Activated B cell treated with CpG ODN at 0.5 μM for 24 hours (primary cell): ENCODE measurements at places on chromosomes 3 and 15.

DNA sequence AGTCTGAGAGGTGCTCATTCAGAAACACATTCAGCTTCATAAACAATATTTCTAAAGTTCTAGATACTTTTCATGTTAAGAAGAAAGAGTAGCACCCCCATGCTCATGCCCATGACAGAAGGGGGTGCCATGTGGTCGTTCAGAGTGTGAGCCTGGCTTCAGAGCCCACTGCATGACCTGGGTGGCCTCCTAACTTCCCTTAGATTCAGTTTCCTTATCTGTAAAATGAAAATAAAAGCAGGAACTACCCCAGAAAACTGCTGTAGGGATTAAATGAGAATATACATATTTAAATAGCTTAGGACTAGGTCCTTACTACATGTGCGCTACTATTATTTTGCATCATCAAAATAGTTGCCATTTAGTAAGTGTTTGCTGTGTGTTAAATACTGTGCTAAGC, 69.2 kb downstream of the ABHD5 start:
- H3K27ac ChIP-seq, result no peak overlapping the region
- no peaks in the 10 kb centered on the region for H3K36me3 ChIP-seq
- DNase-seq, result no peak
- H3K27me3 ChIP-seq, result peaks cover 5% of the 10 kb centered on the region
- H3K4me3 ChIP-seq, result no peak overlapping the region

GRCh38 chr3:171784937-171785336, 25.3 kb downstream of the PLD1 start:
- H3K4me1 ChIP-seq, result no peaks in the 10 kb centered on the region
- no peak overlapping the region for H3K4me3 ChIP-seq
- H3K27me3 ChIP-seq, result no peaks in the 10 kb centered on the region
- DNase-seq, result no peak

DNA sequence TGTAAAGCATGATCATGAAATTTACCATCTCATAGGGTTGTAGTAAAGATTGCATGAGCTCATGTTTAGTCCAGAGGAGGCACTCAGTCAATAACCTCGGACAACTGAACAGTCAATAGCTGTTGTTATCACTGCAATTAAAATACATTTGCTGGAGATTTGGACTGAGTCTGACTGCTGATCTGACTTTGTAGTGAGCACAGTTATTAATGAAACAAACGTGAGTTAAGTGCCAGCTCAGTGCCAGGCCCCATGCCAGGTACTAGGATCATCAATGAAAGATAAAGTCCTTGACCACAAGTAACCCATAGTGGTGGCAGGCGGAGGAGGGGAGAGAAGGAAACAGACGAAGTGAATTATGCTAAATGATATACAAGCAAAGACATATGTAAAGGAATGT, 43.7 kb upstream of the PRICKLE2 start:
- no peak overlapping the region for H3K4me3 ChIP-seq
- no peaks in the 10 kb centered on the region for H3K36me3 ChIP-seq
- DNase-seq, result no peak
- H3K27me3 ChIP-seq, result peaks cover 19% of the 10 kb centered on the region

GRCh38 chr3:134066651-134067530, 37.2 kb upstream of the SLCO2A1 start:
- no peak for DNase-seq
- H3K27me3 ChIP-seq, result no peaks in the 10 kb centered on the region
- H3K27ac ChIP-seq, result no peak overlapping the region

DNA sequence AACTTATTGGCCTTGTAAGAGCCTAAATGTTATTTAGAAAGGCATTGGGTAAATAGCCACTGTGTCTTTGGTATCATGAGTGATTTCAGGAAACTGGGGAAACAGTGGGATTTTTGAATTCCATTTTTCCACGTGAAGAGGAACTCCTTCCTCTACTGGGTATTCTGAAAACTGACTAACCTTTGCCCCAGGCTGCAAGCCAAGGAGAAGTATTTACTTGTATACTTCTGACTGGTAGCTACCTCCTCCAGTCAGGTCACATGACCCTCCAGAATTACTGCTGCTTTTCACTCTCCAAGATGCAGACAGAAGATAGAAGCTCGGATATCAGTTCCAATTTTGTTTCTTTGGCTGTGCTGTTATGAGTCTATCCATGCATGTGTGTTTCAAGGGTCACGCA, 50.9 kb upstream of the MAP3K13 start:
- H3K4me1 ChIP-seq, result no peaks in the 10 kb centered on the region
- peaks cover under 1% of the 10 kb centered on the region for H3K27me3 ChIP-seq
- no peak overlapping the region for H3K4me3 ChIP-seq
- H3K36me3 ChIP-seq, result peaks cover 16% of the 10 kb centered on the region
- H3K27ac ChIP-seq, result no peak overlapping the region

- peak; percentile 22 for DNase-seq
- no peak overlapping the region for H3K27ac ChIP-seq
- no peaks in the 10 kb centered on the region for H3K36me3 ChIP-seq
- peaks cover 17% of the 10 kb centered on the region for H3K4me1 ChIP-seq
- H3K4me3 ChIP-seq, result peak overlapping the region; percentile 78
- H3K27me3 ChIP-seq, result peaks cover 10% of the 10 kb centered on the region
Observed at GRCh38 chr3:9915254-9916141, 1.4 kb upstream of the IL17RC start.

DNA sequence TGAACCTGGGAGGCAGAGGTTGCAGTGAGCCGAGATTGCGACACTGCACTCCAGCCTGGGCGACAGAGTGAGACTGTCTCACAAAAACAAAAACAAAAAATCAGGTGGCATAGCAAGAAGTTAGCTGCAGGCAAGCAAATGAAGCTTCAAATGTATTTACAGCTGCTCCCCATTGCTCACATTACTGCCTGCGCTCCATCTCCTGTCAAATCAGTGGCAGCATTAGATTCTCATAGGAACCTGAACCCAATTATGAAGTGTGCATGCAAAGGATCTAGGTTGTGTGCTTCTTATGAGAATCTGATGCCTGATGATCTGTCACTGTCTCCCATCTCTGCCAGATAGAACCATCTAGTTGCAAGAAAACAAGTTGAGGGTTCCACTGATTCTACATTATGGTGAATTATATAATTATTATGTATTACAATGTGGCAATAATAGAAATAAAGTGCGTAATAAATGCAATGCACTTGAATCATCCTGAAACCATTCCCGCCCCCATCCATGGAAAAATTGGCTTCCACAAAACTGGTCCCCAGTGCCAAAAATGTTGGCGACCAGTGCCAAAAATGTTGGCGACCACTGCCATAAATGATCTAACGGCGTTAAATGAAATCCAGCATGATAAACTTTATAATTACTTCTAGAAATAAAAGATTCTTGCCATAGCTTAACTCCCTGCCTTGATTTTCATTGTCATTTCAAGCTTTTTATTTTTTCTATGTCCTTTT, 616.7 kb upstream of the NAALADL2 start:
- no peaks in the 10 kb centered on the region for H3K4me1 ChIP-seq
- no peak overlapping the region for H3K27ac ChIP-seq
- DNase-seq, result no peak
- no peaks in the 10 kb centered on the region for H3K36me3 ChIP-seq

DNA sequence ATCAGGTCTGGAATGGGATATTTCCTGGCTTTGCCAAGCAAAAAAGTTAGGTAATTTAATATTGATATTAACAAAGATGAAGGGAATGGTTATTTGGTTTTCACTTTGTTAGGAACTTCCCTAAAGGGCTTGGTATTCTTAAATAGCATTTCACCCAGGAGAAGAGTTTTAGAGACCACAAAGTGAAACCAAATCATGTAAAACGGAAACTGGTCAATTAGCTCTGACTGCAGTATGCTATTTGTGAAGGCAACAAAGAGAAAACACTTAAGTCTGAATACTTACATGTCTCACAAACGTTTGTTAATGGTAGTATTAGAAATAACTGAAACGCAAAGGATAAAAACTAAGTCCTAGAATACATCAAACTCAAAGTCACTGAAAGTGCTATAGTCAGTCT, 32.4 kb upstream of the SETMAR start:
- no peaks in the 10 kb centered on the region for H3K36me3 ChIP-seq
- peaks cover 26% of the 10 kb centered on the region for H3K4me1 ChIP-seq
- H3K27ac ChIP-seq, result no peak overlapping the region
- H3K27me3 ChIP-seq, result no peaks in the 10 kb centered on the region
- no peak overlapping the region for H3K4me3 ChIP-seq
- DNase-seq, result no peak

DNA sequence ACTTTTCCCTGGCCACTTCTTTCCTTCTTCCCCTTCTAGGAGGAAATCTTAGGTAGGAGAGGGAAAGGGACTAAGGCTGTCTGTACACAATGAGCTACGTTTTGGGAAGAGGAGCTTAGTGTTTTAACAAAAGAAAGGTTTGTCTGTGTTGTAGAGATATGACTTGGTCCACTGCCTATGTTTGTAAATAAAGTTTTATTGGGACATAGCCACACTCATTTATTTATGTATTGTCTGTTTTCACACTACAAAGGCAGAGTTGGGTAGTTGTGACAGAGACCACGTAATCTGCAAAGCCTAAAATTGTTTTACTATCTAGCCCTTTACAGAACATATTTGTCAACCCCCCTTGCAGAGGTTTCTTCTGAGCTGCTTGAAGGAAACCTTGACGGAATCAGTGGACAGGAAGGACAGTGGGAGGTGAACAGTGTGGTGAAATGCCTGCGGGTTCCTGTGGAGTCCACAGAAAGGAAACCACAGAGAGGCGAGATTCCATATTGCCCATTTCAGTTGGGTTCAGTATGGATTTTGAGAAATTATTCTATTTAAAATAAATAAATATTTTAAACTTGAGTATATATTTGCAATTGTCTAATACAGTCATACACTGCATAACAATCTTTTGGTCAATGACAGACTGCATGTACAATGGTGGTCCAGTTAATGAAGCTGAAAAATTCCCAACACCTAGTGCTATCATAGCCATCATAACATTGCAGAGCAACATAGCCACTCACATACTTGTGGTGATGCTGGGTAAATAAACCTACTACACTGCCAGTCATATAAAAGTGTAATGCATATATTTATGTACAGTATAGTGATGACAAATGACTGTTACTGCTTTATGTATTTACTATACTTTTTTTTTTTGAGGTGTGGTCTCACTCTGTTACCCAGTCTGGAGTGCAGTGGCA, 157.9 kb upstream of the NUDT16 start:
- peaks cover 2% of the 10 kb centered on the region for H3K27me3 ChIP-seq
- no peak overlapping the region for H3K27ac ChIP-seq
- DNase-seq, result no peak
- no peak overlapping the region for H3K4me3 ChIP-seq
- no peaks in the 10 kb centered on the region for H3K36me3 ChIP-seq
- no peaks in the 10 kb centered on the region for H3K4me1 ChIP-seq

DNA sequence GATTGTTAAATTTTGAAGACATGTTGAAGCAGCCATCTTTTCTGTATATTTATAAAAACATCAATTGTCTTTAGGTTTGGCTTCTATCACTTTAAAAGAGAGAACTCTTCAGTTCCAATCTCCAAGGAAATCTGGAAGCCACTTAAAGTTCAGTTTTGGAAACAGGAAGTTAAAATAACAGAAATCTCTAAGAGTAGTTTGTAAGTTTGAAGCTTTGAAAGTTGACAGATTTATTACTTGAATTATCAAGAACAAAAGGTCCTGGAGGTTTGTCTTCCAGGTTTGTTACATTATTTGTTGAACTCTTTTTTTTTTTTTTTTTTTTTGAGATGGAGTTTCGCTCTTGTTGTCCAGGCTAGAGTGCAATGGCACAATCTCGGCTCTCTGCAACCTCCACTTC, 30.0 kb downstream of the RNF111 start:
- peaks cover 40% of the 10 kb centered on the region for H3K36me3 ChIP-seq
- no peak for DNase-seq

GRCh38 chr15:43376017-43376705, 5.3 kb downstream of the TUBGCP4 start:
- H3K4me3 ChIP-seq, result no peak overlapping the region
- H3K27me3 ChIP-seq, result no peaks in the 10 kb centered on the region
- H3K36me3 ChIP-seq, result peaks cover 38% of the 10 kb centered on the region
- DNase-seq, result no peak
- peaks cover 22% of the 10 kb centered on the region for H3K4me1 ChIP-seq
- peak overlapping the region; percentile 41 for H3K27ac ChIP-seq

DNA sequence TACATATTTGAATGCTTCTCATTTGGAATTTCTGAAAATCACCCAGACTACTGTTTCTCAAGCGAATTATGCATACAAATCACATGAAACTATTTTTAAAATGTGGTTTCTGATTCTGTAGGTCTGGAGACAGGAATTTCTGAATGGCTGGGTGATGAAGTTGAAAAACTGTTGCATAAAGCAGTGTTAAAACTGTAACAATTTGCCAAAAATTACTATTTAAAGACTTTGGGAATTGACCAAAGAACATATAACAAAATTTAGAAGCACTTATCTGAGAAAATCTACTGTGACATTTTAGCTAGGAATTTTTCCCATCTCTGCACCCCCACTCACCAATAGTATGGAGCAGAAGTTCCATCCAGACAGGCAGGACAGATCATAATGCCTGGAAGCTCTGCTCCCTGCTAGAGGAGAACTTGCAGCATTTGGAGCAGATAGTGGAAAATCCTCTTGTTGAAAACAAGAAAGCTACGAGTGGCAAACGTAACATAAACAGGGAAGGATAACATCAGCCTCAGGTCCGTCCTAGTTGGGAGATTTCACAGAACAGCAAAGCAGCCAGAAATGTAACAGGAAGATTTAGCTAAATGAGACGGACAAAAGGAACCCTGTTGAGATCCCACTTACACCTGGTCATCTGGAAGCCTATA, 132.3 kb upstream of the MCTP2 start:
- H3K27ac ChIP-seq, result no peak overlapping the region
- no peaks in the 10 kb centered on the region for H3K36me3 ChIP-seq
- H3K4me3 ChIP-seq, result no peak overlapping the region
- no peaks in the 10 kb centered on the region for H3K4me1 ChIP-seq

DNA sequence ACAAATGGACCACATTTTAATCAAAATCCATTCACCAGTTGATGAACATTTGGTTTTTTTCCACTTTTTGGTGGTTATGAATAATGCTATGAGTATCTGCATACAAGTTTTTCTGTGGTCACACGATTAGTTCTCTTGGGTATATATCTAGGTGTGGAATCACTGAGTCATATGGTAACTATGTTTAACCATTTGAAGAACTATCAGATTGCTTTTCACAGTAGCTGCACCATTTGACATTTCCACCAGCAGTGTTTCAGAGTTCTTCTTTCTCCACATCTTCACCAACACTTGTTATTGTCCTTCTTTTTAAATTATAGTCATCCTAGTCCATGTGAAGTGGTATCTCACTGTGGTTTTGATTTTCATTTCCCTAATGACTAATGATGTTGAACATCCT, 33.3 kb upstream of the ATG7 start:
- no peaks in the 10 kb centered on the region for H3K4me1 ChIP-seq
- H3K27me3 ChIP-seq, result peaks cover 16% of the 10 kb centered on the region
- H3K36me3 ChIP-seq, result no peaks in the 10 kb centered on the region

GRCh38 chr3:26920646-26921478, 298.3 kb downstream of the LRRC3B start:
- H3K27me3 ChIP-seq, result no peaks in the 10 kb centered on the region
- DNase-seq, result no peak
- no peak overlapping the region for H3K4me3 ChIP-seq
- H3K27ac ChIP-seq, result no peak overlapping the region
- H3K36me3 ChIP-seq, result no peaks in the 10 kb centered on the region

GRCh38 chr15:51053571-51053970, 41.1 kb downstream of the TNFAIP8L3 start:
- peaks cover 3% of the 10 kb centered on the region for H3K4me1 ChIP-seq
- H3K4me3 ChIP-seq, result no peak overlapping the region
- no peaks in the 10 kb centered on the region for H3K36me3 ChIP-seq
- H3K27me3 ChIP-seq, result peaks cover 12% of the 10 kb centered on the region
- no peak for DNase-seq
